ENCODE measurements at places on chromosomes 11 and 22.

- no peak for DNase-seq
These were observed 26.2 kb upstream of the PDE3B start for GRCh38 chr11:14617241-14618027.

DNA sequence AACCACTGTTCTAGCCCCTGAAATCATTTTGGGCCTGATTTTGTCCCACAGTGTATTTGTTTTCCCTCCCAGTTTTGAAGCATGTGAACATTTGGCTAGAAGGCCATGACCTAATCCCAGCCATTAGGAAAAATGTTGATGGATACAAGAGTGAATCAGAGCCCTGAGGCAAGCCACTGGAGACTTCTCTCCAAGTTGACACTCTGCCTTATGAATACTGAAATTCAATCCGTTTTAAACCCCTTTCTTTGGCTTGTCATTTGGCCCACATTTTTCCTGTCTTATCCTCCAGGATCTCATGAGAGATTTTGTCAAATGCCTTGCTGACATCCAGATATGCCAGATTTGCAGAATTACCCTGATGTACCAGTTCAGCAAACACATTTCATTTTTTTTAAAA lies 158.8 kb downstream of the FAT3 start:
- no peak for DNase-seq

GRCh38 chr11:64694821-64695365 lies 28.1 kb downstream of the NRXN2 start:
- DNase-seq = no peak

DNA sequence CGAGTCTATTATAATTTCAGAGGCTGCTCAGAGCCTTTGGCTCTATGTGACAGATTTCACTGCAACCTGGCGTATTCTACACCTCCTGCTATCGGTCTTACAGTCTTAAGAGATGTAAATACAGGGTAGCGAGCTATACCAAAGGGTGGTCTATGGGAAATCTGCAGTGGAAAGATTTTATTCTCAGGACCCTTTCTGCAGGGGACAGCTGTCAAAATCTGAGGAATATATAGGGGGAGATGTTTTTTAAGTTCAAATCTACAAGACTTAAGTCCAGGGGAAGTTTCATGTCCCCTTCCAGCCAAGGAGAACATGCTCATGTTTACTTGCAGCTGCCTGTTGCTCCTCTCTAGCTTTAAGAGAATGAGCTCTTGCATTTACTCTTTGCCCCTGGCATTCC lies 62.7 kb downstream of the MICAL2 start:
- DNase-seq = no peak

GRCh38 chr11:120212259-120212878 lies 1.5 kb downstream of the OAF start:
- no peak for DNase-seq

DNA sequence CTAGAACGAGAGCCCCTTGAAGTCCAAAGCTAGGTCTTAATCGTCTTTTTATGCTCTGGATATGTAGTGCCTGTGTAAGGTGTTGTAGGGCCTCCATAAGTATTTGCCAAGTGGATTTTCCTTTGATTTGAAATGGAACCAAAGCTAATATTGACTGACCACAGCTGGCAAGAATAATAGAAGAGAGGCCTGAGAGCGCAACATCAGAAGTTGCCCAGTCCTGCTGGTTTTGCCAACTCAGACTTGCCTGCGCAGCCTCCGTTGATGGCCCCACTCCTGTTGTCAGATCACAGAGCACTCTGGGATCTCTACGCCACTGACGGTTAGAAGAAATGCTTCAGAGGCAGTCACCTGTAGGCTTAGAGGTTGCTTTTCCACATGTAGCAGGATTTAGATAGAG lies 251.2 kb downstream of the TENM4 start:
- no peak for DNase-seq

DNA sequence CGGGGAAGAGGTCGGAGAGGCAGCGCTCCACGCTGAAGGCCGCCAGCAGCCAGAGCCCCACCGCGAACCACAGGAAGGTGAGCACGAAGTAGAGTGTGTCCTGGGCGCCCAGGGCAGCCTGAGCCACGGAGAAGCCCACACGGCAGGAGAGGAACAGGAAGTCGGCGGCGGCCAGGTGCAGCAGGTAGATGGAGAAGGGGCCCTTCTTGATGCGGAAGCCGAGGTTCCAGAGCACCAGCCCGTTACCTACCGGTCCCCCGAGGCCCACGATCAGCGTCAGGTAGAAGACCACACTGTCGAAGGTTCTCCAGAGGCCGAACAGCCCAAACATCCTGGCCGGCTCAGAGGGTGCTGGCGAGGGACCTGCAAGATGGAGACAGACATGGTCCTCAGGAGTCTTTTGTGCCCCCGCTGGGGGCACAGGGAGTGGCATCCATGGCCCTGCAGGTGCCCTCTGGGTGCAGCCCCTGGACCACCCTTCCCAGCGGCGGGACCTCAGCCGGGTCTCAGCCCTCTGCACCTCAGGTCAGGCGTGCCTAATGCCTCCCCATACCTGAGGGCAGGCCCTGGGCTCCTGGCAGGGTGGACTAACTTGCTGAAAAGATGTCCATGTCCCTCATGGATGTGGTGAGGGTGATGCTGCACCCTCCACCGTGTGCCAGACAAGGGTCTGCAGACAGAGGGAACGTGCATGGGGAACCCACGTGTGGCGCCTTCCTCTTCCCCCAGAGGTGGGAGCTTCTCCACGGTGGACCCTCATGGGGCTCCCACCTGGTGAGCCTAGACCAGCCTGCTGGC lies at the start of gene MRGPRG:
TSS of gene MRGPRG (minus strand) at position 331 of the 798 bp plus-strand sequence. CDS start at position 331, 0 bp downstream.
- DNase-seq = no peak

DNA sequence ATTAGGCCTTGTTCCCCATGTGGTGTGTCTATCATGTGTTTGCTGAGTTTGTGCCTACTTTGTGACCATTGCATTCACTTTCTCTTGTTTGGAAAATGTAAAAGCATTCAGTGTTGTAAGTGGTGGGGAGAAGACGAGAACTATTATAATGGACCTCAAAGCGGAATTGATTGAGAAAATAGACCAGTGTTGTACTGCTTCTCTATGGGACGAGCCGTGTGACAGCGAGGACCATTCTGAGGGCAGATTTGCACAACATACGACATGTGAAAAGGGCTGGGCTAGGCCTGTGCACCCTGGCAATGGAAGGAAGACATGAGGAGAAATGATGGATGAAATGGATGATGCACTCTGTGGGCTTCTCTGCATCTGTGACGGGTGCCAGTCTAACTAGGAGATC lies 233.5 kb downstream of the DSCAML1 start:
- DNase-seq = no peak

DNA sequence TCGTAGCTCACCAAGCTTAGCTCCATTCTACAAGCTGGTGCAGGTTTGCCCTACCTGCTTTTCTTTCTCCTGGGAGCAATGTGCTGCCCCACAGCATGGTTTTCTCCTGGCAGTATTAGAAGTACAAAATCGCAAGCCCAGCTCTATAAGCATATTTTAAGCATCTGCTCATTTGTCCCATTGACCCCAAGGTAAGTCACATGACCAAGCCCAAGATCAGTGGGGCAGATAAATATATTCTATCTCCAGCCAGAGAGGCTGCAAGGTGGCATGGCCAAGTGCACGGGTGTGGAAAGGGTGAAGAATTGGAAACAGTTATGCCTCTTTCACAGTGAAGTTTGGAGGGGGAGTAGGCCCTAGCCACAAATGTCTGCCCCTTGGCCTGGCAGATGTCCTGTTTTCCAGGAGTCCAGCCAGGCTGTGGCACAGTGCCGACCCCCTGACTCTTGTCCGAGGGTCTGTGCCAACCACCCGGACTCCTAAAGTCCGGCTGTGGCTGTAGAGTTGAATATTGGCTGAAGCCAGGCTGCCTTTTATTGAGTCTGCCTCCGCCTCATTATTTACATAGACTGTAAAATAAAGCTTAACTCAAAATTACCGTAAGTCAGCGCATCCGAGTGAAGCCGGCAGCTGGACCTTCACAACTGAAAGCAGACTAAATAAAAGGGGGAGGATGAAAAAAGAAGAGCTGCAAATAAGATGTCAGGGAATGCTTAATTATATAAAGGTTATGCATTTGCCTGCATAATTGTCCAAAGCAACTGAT lies 165.7 kb downstream of the COMMD9 start:
- no peak for DNase-seq

GRCh38 chr22:45103756-45104155 lies 60.0 kb upstream of the NUP50 start:
- no peak for DNase-seq

Data from cortex of kidney (tissue), 1 donor.